ENCODE measurements at places on chromosomes 7 and 10.

- no peak for DNase-seq
These were observed 10.0 kb downstream of the MKI67 start for GRCh38 chr10:128116187-128116586.

- DNase-seq, result no peak
These were observed 2.8 kb upstream of the ZC3HAV1L start for GRCh38 chr7:139038691-139039090.

DNA sequence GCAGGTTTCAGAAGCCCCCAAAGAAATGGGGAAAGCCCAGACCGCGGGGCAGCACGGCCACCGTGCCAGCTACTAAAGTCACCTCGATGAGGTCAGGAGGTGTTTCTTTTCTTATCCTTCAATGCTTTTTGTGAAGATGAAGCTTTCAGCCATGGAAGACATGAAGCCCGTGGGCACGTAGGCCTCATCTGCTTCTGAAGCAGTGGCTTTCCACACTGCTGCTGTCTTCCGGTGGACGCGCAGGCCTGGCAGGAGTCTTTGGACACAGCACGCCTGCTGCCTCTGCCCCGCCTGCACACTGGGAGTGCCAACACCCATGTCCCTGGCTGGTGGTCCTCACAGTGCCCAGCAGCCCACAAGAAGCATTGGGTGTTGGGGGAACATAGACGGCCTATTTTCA lies 185.5 kb downstream of the EBF3 start:
- DNase-seq, result no peak

DNA sequence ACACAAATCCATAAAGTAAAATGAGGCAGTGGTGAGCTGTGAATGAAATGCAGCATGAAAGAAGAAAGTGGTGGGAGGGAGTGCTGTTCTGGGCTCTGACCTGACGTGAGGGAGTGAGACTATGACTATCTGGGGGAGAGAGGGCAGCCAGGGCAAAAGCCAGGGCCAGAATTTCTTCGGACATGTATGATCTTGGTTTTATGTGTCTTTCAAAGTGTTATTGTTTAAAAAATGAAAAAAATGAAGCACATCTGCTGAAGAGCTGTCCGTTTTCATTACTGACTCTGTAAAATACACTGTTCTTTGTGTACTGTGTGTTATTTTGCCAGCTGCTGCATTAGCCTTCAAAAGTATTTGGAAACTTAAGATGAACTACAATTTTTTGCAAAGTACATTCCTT lies 70.2 kb upstream of the KLF14 start:
- DNase-seq, result no peak

DNA sequence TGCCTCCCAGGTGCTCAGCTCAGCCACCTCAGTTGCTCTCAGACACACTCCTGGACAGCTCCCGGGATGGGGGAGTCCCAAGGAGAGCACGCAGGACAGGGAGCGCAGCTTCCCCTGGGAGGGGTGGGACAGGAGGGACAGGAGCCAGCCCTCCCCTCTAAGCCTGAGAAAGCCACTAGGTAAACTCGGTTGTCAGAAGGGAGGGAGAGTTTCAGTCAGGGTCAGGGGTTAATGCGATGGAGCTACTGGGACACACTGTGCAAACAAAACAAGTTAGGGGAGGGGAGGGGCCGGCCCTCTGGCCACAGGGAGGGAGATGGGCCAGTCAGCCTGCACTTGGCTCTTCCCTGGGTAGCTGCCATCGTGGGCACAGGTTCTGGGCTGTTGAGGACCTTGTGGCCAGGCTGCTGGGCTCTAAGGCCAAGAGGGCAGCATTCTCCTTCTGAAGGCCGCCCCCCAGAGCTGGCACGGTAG lies 31.1 kb downstream of the KAZALD1 start:
- DNase-seq, result no peak

GRCh38 chr7:92824901-92825480 lies 11.4 kb downstream of the CDK6 start:
- no peak for DNase-seq

- DNase-seq, result no peak
These were observed 3.5 kb downstream of the NRCAM start for GRCh38 chr7:108452707-108453106.
